ENCODE measurements at places on chromosomes 13 and 19. TPM values are rescaled to one million over a fixed set of nuclear protein-coding genes. Genes with fewer than 3 reads are reported as not detected.

The UNC13A gene
- 0.03 TPM for total RNA-seq

- DNase-seq = no peak
Measured at GRCh38 chr19:22532388-22533300, 101.5 kb upstream of the ZNF492 start.

GRCh38 chr13:99393791-99394735 lies 86.9 kb upstream of the GPR183 start:
- no peak for DNase-seq

GRCh38 chr13:33377411-33377810 lies 91.9 kb upstream of the STARD13 start:
- no peak for DNase-seq

DNA sequence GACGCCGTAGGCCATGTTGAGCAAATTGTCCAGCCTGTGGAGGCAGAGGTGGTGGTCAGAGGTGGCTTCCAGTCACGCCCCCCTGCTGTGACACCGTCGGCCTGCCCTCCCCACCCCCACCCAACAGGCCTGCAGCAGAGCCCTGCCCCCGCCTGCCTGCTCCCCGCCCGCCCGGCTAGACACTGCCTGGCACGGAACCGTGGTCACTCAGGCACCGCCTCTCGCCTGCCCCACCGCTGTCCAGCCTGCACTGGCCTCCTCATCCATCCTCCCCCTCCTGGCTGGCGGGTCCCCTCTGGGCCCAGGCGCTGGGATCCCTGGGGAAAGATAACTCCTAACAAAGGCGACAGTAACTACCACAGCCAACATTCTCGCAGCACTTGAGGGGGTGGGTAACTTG lies 21.7 kb downstream of the PRKCSH start:
- DNase-seq = no peak

DNA sequence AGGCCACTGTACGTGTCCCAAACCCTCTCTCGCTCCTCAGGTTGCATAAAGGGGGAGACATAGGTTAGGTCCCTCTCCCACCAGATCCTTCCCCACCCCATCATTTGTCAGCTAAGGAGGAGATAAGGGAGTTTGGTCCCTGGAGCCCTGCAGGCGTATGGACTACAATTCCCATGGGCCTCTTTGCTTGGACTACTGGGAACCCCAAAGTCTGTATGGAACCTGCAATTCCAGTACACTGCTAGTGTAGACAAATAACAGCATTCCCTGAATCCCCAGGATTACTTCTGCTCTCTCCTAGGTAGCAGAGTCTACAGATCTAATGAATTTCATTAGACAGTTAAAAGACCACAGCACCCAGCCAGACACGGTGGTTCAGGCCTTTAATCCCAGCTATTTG lies 16.0 kb upstream of the HSD17B14 start:
- no peak for DNase-seq

DNA sequence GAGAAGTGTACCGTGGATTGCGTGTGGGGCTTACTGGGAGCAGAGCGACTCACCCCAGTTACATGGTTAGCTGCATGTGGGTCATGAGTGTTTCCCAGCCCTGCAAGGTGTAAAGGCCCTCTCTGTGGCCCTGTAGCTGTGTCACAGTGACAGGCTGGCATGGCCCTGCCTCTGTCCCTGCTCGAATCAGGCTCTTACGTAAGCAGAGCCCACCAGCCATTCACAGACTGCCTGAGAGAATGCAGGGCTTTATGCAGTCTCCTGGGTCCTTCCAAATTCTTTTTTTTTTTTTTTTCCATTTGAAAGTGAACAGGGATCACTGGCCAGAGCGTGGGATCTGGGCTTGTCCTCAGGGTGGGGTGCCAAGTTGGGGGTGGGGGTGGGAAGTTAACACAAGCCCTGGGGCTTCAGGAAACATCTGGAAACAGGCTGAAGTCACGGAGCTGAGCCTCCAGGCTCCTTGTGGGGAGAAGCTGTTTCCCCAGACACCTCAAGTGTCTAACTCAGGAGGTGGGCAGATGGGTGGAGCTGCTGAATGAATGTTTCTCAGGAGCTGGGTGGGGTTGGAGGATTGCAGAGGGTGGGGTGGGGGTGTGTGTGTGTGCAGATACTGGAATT lies 13.4 kb downstream of the TECR start:
- no peak for DNase-seq

The RDH8 gene
- not detected for total RNA-seq

GRCh38 chr19:56841193-56841543 lies 642 bp upstream of the PEG3 start:
- DNase-seq = no peak

GRCh38 chr13:98507282-98507797 lies 69.6 kb downstream of the STK24 start:
- DNase-seq = no peak

DNA sequence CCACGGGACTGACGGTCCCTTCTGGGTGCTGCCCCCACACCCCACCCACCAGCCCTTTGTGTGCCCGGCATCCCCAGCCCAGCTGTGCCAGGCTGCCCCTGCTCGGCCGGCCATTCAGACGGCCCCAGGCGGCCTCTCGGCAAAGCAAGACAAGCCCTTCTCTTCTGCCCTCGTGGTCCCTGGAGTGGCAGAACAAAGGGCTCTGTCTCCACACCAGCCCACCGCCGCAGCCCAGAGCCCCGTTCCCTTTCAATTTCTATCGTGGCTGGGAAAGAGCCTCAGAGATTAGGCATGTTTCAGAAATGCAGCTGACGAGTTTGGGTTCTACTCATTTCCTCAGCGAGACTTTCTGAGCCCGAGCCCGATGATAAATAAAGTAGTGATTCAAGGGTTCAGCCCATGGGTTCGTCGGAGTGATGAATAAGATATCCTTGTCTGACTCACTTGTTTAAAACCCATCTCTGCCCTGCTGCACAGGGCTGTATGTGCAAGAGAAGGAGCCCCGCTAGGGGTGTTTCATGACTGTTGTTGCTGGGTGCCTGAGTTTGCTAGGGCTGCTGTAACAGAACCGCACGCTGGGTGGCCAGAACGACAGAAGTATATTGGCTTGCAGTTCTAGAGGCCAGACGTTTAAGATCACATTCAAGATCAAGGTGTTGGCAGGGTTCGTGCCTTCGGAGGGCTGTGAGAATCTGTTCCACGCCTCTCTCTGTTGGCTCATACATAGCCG lies 4.3 kb downstream of the MYO9B start:
- peak; percentile 29 for DNase-seq

- no peak for DNase-seq
Measured at GRCh38 chr19:38172001-38172400, 52.0 kb downstream of the DPF1 start.

The AMH gene
- 14.0 TPM for total RNA-seq

DNA sequence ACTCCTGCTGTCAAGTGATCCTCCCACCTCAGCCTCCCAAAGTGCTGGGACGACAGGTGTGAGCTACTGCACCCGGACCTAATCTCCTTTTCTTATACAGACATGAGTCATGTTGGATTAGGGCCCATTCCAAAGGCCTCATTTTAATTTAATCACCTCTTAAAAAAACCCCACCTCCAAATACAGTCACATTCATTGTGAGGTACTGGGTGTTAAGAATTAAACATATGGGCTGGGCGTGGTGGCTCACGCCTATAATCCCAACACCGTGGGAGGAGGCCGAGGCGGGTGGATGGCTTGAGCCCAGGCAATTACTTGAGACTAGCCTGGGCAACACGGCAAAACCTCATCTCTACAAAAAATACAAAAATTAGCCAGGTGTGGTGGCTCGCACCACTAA lies 46.6 kb downstream of the PIN1 start:
- no peak for DNase-seq

The STOML3 gene
- not detected for total RNA-seq

- no peak for DNase-seq
Measured at GRCh38 chr19:57947088-57947418, 453 bp downstream of the ZNF256 start.

The CALR3 gene
- total RNA-seq = not detected

The ZNF536 gene
- total RNA-seq = not detected

The FAM174C gene
- total RNA-seq = 47.5 TPM

- no peak for DNase-seq
Measured at GRCh38 chr13:106523576-106523975, 11.9 kb downstream of the EFNB2 start.

GRCh38 chr19:29667387-29667783 lies 2.1 kb downstream of the PLEKHF1 start:
- no peak for DNase-seq

- no peak for DNase-seq
Measured at GRCh38 chr13:45886466-45886865, 34.9 kb upstream of the SIAH3 start.

The PRR20D gene
- not detected for total RNA-seq

- DNase-seq = no peak
Measured at GRCh38 chr19:39316627-39317321, 3.9 kb downstream of the LRFN1 start.

DNA sequence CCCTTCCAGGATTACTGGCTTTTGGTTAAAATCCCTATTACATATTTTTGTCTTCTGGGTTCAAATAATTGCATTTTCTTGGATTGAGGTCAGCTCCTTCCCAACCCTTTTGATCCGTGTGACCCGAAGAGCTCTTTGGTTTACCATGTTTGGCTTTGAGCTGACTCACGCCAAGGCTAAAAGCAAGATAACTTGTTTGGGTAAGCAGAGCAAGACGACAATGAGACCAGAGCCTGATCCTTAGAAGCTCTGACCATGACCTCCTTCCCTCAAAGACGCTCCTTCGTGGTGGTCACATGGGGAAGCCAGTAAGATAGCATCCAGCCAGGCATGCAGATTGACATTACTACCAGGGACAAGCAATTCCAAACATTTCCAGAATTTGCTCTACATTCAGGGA lies 153.8 kb downstream of the DCT start:
- no peak for DNase-seq

The OR7A5 gene
- not detected for total RNA-seq

The CLEC17A gene
- 4.3 TPM for total RNA-seq
